ENCODE measurements at places on chromosomes 1 and 21.

- no peak for DNase-seq
Observed at GRCh38 chr1:117161887-117162286, 40.3 kb upstream of the TRIM45 start.

DNA sequence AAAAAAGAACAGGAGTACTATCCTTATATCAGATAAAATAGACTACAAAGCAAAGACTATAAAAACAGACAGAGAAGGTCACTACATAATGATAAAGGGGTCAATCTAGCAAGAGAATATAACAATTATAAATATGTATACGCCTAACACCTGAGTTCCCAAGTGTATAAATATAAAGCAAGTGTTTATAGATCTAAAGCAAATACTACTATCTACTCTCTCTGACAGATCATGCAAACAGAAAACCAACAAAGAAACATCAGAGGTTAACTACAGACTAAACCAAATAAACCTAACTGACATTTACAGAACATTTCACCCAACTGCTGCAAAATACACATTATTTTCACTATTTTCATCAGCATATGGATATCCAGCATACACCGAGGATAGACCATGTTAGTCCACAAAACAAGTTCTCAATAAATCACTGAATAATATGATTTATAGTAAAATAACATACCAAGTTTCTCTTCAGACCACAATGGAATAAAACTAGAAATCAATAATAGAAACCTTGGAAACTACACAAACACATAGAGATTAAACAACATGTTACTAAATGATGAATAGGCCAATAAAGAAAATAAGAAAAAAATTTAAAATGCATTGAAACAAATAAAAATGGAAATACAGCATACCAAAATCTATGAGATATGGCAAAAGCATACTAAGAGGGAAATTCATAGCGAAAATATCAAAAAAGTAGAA, 22.7 kb downstream of the UCHL5 start:
- no peak for DNase-seq

- DNase-seq, result no peak
Observed at GRCh38 chr1:154155251-154155650, 378 bp upstream of the NUP210L start.

DNA sequence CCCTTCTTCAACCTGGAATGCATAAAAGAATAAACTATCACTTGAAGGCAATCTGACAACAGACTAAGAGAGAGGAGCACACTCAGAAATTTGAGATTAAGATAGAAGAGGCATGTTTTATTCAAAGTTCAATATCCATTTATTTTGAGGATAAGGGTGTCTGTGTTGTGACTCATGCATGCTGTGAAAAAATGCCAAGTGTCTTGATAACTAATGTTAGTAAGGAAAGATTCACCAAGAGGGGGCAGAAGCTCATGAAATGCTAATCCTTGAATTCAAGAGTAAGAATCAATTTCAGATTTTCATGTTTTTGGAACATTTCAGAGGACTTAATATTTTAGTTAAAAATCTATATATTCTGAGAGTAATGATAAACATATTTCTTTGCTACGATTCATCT, 94.0 kb downstream of the IFI44 start:
- DNase-seq, result no peak

- DNase-seq, result no peak
Observed at GRCh38 chr1:197439708-197440280, 171.7 kb downstream of the CRB1 start.

DNA sequence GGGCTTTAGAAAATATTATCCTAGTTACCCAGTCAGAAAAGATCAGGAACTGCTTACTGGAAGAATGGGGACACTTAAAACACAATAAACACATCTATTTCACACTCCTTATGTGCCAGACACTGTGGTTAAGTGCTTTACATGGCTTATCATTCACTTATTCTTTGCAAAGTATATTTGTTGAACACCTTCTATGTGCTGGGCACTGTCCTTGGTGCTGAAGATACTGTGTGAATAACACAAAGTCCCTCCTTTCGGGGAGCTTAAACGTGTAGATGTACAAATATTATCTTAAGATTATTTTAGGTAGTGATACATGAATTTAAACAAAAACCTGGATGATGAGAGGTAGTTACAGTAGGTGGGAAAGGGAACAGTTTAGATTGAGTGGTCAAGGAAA, 169.3 kb downstream of the ST6GALNAC5 start:
- no peak for DNase-seq

DNA sequence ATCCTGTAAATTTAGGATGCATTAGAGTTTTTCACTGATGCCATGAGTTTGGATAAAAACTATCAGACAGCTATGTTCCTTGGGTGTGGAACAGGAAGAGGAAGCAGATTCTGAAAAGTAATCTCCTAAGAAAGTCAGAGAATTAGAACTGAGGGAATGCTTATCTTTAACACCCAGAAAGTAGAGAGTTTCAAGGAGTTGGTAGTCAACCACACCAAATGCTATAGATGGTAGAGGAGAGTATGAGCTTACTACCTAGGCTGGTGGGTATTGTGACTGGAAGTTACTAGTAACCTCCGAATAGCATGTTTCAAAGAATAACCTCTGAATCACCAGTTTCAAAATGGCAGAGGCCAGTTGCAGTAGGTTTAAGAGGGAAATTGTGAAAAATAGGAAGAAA, 288.0 kb downstream of the HMCN1 start:
- DNase-seq, result no peak

- no peak for DNase-seq
Observed at GRCh38 chr1:245153552-245154428, 995 bp upstream of the KIF26B start.

GRCh38 chr21:33997436-33997835, 75.9 kb upstream of the MRPS6 start:
- DNase-seq, result no peak

DNA sequence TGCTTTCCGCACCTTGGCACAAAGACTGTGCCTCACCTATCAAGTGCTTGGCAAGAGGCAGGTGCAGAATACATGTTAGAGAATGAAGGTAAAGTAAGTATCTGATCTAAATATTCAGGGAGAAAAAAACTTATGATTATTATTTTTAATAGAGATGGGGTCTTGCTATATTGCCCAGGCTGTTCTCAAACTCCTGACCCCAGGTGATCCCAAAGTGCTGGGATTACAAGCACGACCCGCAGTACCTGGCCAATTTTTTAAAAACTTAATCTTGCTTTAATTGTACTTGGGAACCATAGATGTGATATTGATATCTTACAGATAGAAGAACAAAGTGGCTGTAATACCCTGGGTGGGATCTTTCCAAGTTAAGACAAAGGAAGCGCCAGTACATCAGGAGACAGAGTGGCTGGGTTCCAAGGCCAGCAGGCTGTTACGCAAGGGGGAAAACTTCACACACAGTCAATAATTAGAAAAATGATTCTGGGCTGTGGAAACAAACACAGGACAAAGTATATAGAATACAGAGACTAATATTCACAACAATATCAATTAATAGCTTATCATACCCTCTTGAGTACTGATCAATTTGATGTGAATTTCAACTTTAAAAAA, 58.6 kb upstream of the ATP1A1 start:
- DNase-seq, result no peak

DNA sequence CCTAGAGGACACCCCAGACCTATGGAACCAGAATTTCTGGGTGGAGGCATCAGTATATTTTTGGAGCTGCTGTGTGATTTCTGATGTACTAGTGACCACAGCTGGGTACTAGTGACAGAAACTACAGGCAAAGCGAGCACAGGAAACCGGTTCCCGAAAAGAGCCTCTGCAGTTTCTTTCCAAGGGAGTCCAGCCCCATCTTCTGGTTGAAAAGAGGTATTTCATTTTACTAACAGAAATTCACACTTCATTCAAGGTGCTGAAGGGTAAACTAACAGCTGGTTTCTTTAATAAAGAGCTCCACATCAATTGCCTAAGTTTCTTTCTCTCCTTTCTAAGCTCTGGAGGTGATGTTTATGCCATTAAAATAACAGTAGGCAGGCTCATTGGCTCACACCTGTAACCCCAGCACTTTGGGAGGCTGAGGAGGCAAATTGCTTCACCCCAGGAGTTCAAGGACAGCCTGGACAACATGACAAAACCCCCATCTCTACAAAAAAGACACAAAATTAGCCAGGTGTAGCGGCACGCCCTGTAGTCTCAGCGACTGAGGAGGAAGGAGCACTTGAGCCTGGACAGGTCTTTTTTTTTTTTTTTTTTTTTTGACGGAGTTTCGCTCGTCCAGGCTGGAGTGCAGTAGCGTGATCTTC, 22.0 kb downstream of the THAP3 start:
- DNase-seq, result no peak

GRCh38 chr1:159071970-159072582, 4.5 kb downstream of the AIM2 start:
- no peak for DNase-seq

DNA sequence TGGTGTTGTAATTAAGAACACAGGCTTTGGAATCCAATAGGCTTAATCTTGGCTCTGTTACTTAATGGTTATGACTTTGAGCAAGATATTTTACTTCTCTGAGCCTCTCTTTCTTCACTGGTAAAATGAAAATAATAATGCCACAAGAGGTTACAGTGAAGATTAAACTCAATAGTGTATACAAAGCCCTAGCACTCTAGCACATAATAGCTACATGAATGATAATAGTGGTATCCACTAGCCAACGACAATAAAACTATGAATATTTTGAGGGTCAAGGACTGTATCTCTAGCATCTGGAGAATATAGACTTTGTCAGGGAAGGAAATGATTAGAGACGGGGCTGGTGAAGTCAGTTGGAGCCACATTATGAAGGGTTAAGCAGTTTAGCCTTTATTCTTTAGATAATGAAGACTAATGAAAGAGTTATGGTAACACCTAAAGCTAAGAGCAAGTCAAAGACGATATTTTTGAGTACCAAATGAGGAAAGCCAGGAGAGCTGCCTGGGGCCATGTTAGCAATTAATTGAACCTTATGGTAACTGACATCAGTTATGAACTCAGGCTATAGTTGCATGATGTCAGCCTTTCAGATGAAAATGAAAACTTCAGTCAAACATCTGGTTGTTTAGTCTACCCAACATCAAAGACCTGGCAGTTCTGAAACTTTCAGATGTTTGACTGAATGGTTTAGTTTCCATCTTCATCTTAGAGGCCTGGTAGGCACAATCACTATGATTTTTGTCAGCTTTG, 32.8 kb upstream of the RNF11 start:
- DNase-seq, result no peak

GRCh38 chr21:37865156-37865555, 51.1 kb downstream of the KCNJ6 start:
- DNase-seq, result no peak

GRCh38 chr1:43691871-43692815, 15.2 kb upstream of the ST3GAL3 start:
- DNase-seq, result no peak

GRCh38 chr1:110502402-110503151, 16.4 kb downstream of the KCNA10 start:
- DNase-seq, result no peak

GRCh38 chr1:195193134-195193533, 1415.1 kb downstream of the KCNT2 start:
- DNase-seq, result no peak

DNA sequence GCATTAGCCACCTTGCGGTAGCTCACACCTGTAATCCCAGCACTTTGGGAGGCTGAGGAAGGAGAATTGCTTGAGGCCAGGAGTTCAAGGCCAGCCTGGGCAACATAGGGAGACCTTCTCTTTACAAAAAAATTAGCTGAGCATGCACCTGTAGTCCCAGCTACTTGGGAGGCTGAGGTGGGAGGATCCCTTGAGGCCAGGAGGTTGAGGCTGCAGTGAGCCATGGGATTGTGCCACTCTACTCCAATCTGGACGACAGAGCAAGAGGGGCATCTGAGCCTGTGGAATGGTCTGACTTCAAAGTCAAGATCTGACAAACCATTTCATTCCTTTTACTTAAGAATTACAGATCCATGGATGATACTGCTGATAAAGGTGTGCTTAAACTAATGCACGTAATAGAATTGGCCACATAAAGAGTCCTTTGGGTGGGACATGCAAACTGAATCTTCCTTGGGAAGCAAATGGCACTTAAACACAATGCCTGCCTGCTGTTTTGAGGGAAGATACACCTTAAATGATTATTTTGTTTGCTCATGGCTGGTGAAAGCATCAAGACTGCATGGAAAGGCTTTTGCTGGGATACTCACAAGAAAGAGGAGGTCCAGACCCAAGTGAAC, 2.5 kb upstream of the TMEM201 start:
- no peak for DNase-seq

- DNase-seq, result no peak
Observed at GRCh38 chr1:221877311-221877710, 135.4 kb upstream of the DUSP10 start.

- DNase-seq, result no peak
Observed at GRCh38 chr1:194339471-194339870, 1153.1 kb upstream of the B3GALT2 start.

GRCh38 chr1:8116894-8117264, 90.8 kb upstream of the ERRFI1 start:
- DNase-seq, result no peak

DNA sequence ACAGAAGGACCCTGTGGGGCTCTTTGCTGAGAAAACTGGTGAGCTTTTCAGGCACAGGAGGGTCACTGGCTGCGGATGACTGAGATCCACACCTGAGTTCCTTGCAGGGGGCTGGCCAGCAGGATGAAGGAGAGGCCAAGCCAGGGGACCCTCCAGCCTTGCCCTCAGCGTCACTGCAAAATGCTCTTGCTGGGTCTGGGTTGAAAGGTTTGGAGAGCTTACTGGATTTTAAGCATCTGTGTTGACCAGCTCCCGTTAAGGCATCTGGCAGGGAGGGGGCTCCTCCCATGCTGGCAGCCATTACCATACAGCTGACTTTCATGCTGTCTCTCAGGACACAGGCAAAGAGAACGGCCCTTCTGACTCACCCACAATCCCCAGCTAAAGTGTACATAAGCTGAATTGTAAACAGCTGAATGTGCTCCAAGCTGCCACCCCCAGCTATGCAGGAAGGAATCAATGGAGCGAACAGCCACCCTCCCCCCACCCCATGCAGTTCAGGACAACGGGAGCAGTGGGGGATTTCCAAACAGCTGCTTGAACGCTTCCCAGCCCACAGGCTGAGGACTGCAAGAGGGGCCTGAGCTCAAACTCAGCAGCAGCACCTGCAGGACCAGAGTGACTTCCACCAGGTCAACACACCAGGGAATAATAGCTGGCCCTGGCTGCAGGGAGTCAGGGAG, 21.3 kb upstream of the A3GALT2 start:
- DNase-seq, result no peak

GRCh38 chr1:217642455-217642854, 11.3 kb downstream of the SPATA17 start:
- no peak for DNase-seq

GRCh38 chr1:85568151-85568550, 12.4 kb upstream of the CCN1 start:
- no peak for DNase-seq

- DNase-seq, result no peak
Observed at GRCh38 chr1:33500547-33500946, 28.1 kb downstream of the ZSCAN20 start.

All from esophagus squamous epithelium (tissue), 5 donors.